ENCODE measurements at places on chromosomes 11 and 22. TPM values are rescaled to one million over a fixed set of nuclear protein-coding genes. Genes with fewer than 3 reads are reported as not detected.
A peak's percentile ranks its signal among the peaks of the same experiment; 100 is the strongest.

The CHKA gene
- 26.9 TPM for total RNA-seq

The SYT13 gene
- total RNA-seq: not detected

The SEPTIN3 gene
- total RNA-seq: 7.7 TPM

The ADAMTS8 gene
- total RNA-seq: not detected

The TMX2 gene
- total RNA-seq: 119 TPM

The DEPDC7 gene
- 13.8 TPM for total RNA-seq

DNA sequence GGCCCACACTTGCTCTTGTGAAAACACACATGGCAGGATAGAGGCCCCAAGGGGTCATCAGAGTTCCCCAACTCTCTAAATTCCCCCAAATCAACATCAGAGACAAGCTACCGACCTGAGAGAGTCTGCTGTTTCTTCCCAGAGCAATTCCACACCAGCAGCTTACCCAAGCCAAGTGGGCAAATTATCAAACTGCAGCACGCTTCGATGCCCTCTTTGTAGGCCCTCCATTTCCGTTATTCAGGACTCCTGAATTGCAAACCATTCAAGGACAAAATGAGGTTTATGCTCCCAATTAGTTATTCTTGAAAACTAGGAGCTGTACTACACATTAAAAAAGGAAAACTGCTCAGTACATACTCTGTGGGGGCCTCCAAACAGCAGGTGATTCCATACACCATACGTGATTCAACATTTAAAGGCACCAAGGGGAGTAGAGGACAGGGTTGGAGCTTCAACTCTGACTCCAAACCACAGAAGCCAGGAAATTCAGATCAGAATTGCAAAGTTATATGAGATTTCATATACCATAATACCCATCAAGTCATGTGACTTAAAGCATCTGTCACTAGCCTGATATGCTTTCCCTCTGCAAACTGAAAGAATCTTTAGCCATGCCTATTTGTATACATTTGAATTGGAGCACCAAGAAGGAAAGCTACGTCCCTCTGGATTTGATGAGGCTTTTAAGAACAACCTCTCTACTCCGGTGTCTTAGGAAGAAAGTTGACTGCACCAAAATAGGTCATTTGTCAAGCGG lies 234.8 kb downstream of the CADM1 start:
- DNase-seq: no peak

DNA sequence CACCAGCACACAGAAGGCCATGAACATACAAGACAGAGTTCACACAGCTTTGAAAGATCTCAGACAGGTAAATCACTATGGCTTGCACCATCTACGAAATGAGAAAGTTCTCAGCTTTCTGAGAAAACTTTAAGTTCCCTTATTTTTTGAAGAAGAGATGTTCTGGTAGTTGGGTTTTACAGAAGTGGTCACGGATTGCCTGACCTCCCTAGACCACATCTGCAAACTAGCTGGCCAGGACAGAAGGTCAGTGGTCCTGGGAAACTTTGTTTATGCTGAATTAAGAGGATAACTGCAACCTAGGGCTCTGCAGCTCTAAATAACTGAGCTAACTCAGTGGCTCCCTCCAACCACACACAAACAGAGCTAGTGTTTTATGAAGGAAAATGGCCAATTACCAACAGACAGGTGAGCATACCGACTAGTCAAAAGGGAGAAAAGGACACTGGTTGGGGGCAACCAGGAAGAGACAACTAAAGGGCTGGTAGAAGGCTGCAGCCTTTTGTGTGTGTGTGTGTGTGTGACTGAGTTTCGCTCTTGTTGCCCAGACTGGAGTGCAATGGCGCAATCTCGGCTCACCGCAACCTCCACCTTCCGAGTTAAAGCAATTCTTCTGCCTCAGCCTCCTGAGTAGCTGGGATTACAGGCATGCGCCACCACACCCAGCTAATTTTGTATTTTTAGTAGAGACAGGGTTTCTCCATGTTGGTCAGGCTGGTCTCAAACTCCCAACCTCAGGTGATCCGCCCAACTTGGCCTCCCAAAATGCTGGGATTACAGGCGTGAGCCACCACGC lies 8.5 kb upstream of the SCN2B start:
- no peak for DNase-seq

DNA sequence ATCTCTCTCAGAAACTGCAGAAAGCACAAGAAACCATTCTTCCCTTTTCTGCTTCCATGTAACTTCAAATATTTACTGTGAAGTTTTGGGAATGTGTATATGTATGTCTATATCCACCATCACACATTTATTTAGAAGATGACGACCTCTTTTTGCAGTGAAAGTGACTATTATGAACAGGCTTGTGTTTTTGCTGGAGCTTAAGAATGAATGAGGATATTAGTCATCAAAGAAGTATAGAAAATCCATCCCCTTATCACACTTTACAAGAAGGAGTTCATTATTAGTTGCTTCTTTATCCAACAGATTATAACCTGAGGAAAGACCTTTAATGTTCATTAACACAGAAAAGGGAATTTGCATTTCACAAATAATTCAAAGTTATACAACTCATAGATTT lies 21.1 kb upstream of the SLC5A12 start:
- no peak for DNase-seq

DNA sequence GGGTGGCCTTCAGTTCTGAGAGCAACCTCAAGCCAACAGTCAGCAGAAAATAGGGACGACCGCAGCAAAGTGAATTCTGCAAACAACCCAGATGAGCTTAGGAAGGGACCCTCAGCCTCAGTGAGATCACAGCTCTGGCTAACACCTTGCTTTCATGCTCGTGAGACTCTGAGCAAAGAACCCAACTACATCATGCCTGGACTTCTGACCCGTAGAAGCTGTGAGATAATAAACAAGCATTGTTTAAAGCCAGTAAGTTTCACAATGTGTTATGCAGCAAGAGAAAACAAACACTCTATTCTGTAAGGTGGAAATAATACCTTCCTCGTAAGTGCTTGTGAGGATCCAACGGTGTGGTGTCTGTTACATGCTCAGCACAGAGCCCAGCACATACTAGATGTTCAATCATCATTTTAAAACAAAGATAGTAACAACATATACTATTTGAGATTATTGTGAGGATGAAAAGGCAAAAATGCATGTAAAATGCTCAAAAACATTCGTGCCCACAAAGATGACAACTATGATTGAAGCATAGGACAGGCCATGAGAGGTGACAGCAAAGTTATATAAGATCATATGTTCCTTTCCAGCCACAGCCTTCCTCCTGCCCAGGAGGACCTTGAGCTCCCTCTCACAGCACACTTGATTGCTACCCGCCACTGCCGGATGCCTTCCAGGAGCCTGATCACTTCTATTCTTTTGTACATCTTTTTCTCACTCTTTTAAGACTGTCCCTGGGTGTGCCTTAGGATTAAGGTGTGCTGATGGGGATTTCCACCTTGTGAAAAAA lies 433.3 kb downstream of the BUD13 start:
- DNase-seq: no peak

DNA sequence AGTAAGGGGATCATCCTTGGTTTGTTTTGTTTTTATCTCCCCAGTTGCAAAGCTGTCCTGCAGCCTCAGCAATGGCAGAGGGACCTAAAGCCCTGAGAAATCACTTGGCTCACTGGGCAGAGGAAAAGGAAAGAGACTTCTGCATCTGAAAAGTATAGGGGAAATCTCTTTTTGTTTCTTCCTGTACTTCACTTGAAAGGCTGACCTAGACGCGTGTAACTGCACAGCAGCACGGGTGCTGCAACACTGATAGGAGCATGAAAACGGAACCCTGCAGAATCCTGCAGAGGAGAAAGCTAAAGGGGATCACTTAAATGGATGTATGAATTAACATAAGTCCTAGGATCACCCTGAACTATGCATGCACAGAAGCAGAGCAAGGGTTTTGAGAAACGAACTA lies 2.0 kb upstream of the PIWIL3 start:
- no peak for DNase-seq

DNA sequence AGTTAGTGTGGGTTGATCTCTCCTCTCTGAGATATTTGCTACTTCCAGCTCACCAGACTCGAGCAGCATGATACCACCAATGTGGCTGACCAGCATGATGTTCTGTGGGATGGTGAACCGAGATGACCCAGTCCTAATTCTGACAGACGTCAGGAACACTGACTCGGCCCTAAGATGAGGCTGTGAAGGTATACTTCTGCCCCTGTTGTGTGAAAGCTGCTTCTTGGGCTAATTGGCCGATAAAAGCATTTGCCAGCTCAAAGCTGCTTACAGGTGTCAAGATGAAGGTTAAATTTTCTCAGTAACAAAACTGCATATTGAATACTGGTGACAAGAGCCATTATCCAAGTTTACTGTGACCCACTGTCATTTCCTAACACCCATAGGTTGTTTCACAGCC lies 151.4 kb downstream of the BRD1 start:
- DNase-seq: no peak

DNA sequence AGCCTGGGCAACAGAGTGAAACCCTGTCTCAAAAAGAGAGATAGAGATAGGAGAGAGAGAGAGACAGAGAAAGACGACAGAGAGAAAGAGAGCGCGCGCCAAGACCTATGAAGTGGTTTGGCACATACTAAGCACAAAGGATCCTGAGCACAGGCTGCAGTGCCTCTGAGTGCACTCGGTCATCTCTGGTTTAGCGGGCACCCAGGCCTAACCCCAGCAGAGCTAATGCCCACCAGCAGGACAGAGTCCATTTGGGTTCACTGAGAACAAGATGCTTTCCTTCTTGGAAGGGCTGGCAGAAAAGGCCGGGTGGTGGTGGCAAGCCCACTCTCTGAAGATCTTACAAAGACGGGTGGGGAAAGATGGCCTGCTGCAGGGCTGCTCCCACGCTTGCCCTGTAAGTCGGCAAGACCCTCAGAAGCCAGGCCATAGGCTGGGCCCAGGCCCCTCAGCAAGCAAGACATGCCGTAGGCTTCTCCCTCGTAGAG lies 3.3 kb downstream of the SCARF2 start:
- no peak for DNase-seq

DNA sequence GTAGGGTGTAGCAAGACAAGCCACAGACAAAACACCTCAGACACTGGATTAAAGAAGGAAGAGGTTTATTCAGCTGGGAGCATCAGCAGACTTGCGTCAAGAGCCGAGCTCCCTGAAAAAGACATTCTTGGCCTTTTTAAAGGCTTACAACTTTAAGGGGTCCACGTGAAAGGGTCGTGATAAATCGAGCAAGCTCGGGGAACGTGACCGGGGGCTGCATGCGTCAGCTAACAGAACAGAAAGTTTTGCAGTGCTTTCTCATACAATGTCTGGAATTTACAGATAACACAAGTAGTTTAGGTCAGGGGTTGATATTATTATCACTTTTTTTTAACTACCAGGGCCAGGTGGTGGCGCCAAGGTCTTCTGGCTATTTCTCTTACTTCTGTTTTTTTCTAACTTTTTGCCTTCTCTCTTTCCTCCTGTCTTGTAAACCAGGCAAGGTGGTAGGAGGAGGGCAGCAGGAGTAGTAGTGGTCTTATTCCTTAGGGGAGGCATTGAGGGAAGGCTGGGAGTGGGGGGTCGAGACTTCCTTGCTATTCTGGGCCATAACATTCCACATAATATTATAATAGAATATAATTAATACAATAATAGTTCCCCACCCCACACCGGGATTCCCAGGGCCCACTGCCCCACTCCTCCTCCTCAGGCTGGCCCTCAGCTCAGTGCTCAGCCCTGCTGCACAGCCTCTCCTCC lies 587 bp upstream of the ALDH3B1 start:
- DNase-seq: peak; percentile 78

DNA sequence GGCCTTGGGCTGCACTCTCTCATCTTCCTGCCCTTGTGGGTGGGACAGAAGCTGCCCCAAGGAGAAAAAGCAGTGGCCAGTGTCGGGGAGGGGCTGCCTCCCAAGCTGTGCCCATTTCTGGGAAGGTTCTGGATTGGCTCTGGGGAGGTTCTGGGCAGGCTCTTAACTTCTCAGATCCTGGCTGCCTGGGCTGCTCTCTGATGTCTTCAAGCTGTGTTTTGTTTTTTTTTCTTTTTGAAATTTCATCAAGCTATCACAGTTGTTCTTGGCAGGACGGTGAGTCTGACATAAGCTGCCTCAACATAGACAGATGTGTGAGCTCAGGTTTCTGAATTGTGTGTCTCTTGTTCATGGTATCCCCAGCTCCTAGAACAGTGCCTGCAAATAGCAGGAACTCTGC lies 1032.0 kb downstream of the BRD1 start:
- no peak for DNase-seq

DNA sequence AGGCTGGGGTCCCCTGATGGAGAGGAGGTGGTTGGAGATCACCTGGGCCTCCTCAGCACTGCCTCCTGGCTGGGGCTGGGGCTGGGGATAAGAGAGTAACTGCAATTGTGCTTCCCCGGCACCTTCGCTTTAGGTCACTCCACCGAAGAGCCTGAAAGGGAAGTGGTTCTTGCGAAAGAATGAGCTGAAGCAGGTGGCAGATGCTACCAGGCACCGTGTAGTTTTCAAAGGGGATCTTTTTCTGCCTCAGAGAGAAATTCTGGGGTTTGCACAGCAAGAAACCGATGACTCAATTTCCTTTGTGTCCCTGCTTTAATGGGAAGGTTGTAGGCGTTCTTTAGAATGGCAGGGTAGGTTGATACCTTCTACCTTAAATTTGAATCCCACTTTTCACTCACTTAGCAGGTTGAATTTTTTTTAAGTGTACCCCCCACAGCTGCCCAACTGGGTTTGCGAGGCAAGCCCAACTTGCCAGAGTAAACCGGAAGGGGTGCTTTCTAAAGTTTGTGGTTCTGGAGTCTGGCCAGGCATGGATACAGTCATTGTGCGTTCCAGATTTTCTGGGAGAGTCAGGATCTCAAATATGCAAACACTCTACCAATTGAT lies 5.3 kb downstream of the CD44 start:
- DNase-seq: peak; percentile 87

GRCh38 chr11:79019975-79020374 lies 420.9 kb downstream of the TENM4 start:
- DNase-seq: no peak

- no peak for DNase-seq
Measured at GRCh38 chr11:63237413-63237812, 6.0 kb downstream of the SLC22A25 start.

DNA sequence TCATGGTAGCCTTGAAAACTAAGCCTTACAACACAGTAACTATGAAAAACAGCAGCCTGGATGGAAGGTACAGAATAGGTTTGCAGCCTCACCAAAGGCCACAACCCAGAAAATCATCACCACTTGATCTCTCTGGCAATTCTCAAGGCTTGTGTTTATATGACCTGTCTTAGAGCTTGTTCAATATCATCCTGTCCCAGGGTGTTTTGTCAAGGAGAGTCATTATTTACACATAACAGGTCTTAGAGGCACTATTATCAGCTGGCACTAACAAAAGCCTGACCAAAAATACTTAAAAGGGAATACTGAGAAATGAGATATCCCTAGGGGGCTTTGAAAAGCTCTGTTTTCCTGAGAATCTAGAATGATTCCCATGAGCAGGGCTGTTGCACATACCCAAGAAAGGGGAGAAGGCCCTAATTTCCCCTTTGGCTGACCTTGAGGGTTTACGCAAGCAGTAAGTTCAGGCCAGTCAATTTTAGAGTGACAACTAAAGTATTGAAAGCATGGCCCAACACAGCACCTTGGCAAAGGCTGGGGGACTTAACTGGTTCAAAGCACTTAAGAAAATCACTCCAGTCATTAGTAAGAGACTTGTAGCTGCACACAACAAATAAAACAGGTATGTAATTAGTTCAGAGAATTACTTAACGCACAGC lies 7.9 kb downstream of the SC5D start:
- DNase-seq: no peak
